Gastrocnemius medialis (tissue), 4 donors: ENCODE measurements at places on chromosomes 2 and 18.

GRCh38 chr2:71839826-71840225 is 307.8 kb downstream of the CYP26B1 start:
- no peak for DNase-seq

- no peak for DNase-seq
Observed at GRCh38 chr2:239247401-239248245, 153.2 kb downstream of the HDAC4 start.

GRCh38 chr2:147937744-147938349 is 82.7 kb downstream of the ORC4 start:
- DNase-seq = no peak

DNA sequence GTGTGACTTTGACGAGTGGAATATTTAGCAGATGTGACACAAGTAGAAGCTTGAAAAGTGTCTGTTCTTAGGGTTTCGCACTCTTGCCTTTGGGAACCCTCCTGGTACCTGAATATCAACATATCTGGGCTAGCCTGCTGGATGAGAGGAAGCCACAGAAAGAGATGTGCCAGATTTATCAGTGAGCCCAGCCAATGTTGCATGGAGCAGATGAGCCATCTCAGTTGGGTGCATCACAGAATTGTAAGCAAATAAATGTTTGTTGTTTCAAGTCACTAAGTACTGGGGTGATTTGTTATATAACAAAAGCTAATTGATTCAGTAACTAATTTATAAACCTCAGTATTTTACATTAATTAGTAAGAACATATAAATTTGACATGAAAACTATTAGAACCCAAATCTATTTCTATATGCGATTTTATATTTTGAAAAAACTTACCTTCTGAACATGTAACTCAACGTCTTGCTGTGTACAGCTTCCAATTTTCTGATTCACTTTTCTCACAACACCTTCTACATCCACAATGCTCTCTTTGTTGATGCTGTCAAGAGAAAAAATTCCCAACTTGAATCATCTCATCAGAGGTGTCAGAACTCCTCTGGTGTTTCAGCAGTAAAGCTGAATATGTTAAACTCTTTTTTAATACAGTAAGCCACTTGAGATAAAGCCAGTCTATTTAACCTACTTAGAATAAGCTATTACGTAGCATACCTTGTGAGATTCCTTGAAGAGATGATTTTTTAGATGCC is 42.3 kb downstream of the DARS1 start:
- no peak for DNase-seq
